ENCODE measurements at places on chromosomes 4 and X.

DNA sequence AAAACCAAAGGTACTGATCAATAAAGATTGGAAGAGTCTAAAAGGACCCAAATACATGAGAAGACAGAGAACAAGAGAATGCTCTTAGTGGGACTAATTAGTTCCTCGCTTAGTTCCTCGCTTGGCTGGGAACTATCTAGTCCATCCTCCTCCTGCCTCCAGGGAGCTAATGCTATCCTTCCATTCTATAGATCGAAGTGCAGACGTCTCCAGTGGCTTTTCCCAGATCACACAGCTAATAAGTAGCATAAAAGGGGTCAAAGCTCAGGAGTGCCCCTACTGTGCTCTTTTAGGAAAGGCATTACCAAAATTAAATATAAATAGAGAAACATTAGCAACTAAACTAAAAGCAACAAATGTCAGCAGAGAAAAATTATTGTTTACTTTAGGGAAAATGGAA is 42.3 kb upstream of the PPARGC1A start:
- no peak for DNase-seq

GRCh38 chr4:7169134-7169533 is 23.2 kb upstream of the SORCS2 start:
- DNase-seq = no peak

DNA sequence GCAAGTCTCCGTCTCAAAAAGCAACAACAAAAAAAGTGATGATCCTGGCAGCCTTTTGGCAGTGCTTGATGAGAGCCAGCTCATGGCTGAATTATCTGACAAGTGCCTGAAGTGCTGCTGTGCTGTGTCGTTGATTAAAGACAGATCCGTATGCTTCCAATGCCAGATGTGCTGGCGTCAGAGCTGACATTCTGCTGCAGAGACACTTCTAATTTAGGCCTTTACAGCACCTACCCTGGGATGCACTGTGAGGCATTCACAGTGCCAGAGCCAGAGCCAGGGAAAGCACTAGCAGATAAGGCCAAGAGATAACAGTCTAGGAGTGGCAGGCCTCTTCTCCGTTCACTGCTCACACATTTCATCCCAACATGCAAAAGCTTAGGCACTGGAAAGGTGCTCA is 995.5 kb downstream of the RAB28 start:
- DNase-seq = no peak

DNA sequence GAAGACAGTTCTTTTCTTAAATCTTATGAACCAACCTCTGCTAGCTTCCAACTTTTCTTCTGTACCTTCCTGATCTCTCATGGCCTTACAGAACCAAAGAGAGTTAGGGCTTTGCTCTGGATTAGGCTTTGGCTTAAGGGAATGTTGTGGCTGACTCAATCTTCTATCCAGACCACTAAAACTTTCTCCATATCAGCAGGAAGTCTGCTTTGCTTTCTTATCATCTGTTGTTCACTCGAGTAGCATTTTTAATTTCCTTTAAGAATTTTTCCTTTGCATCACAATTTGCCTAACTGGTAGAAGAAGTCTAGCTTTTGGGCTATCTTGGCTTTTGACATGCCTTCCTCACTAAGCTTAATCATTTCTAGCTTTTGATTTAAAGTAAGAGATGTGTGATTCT is 167.0 kb downstream of the TBCK start:
- no peak for DNase-seq

GRCh38 chr4:742096-742741 is 36.6 kb downstream of the PCGF3 start:
- DNase-seq = no peak

- no peak for DNase-seq
Measured at GRCh38 chr4:140809676-140810075, 53.5 kb upstream of the TBC1D9 start.

- DNase-seq = no peak
Measured at GRCh38 chr4:123786920-123787319, 390.3 kb downstream of the SPRY1 start.

DNA sequence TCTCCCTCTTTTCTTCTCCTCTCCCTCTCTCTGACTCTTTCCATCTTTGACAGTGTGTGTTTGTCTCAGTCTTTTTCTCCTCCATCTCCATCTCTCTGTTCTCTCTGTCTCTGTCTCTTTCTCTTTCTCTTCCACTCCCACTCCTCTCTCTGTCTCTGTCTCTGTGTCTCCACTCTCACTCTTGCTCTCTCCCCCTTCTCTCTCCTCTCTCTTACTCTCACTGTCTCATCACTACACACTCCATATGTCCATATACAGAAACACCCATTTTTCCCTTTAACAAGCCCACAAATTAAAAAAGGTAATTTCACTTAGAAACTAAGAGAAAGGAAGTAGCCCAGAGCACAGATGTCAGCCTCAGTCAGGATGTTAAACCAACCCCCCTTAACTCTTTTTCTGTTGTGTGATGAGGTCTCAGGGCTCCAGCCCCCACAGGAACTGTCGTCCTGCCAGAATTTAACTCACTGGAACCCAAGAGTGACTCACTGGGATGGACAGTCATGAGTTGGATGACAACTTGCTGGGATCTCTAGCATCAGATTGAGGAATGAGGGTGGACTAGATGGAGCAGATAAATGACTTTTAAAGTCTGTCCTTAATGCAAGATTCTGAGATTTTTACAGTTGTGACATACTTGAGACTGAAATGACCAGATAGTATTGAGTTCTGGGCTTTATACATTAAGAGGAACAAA is 27.5 kb downstream of the OTUD6A start:
- no peak for DNase-seq

DNA sequence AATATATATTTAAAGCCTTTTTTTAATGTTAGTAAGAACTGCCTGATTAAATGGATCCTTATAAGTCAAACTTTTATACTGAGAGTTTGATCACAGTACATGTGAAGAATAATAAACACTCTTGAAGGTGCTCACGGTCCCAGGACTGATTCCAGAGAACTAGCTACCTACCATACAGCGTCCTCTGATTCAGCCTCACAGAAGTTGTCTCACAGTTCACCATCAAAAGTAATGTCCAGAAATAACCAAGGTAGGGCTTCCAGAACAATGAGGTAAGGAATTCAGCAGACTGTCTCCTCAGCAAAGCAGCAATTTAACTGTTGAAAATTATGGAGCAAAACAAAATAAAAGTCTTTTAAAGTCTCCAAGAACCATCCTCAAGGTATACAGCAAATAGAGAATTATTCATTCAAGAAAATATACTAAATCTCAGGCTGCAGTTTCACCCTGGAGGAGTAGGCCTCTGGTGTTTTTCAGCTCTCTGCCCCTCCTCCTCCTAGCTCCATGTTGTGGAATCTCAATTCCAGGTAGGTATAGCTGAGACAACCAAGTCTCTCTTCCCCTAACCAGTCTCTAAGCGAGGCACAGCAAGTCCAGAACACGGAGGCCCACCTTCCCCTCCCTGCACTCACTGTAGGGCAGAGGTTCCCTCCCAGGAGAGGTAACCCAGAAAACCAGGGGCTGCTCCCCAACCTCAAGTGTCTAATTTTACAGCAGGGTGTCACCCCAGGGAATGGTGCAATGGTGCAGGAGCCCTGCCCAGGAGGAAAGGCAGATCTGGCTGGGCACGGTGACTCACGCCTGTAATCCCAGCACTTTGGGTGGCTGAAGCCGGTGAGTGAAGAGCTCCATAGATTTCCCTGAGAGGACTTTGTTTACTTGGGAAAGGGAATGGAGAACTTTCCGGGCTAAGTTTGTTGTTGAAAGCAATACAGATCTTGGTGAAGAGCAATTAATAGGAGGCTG is 28.6 kb downstream of the FAM241A start:
- DNase-seq = no peak

GRCh38 chrX:9349572-9350494 is 115.0 kb upstream of the TBL1X start:
- no peak for DNase-seq

GRCh38 chrX:2441466-2441865 is 59.3 kb downstream of the DHRSX start:
- DNase-seq = no peak

- no peak for DNase-seq
Measured at GRCh38 chr4:73998040-73999011, at the start of gene CXCL5. CXCL5 (minus strand) TSS chr4:73998677; CDS start chr4:73998581, 96 bp downstream.

DNA sequence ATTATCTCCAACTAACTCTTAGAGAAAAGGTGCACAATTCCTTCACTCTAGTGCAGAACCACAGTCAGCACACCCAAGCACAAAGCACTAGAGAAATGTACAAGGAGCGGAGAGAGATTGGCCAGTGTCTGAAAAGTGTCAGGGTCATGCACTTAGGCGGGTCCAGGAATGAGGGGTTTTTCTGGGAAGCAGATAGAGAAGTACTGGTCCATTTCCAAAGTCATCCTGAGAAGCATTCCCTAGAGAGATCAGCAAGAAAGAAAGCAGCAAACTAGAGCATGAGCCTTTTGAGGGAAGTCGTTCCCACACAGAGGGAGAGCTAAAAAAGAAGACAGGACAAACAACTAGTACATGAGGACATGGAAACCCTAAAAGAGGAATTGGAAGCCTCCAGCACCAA is 168.1 kb upstream of the MAP3K15 start:
- no peak for DNase-seq

GRCh38 chrX:147957291-147957690 is 23.8 kb upstream of the FMR1NB start:
- DNase-seq = no peak

DNA sequence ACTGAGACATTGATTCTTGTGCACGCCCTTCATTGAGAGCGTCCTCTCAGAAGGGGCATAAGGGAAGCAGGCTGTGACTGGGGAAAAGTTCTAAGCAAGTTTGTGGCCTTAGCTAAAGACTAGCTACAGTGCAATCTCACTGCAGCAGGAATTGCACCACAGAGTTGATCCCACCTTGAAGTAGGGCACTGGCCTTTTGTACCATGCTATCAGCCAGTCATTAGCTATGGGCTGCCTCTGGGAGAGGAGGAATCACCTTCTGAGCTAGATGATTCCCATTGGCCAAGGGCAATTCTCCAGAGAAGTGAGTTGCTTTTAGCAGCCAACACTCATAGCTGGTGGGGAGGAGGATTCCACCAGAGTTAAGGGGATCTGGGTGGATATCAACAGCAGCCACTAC is 142.6 kb upstream of the SCML1 start:
- DNase-seq = no peak

GRCh38 chr4:153541456-153542096 is 75.4 kb downstream of the TMEM131L start:
- DNase-seq = no peak

DNA sequence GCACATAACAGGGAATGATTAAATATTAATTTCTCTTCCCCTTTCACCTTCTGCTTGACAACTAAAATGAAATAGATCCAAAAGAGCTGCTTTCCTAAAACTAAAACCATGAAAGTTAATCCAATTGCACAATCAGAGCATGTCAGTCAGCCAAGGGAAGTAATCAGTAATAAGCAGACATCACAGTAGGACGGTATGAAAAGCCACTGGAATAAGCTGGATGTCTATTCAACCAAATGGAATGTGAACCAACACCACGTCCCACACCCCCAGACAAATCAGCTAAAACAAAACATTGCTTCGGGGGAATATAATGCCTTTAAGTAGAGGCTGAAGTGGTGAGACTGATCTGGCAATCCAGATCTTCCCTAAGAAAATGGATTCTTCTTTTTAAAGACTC is 859.4 kb upstream of the FTHL17 start:
- DNase-seq = no peak

- DNase-seq = no peak
Measured at GRCh38 chr4:147760695-147761094, 28.8 kb downstream of the ARHGAP10 start.

DNA sequence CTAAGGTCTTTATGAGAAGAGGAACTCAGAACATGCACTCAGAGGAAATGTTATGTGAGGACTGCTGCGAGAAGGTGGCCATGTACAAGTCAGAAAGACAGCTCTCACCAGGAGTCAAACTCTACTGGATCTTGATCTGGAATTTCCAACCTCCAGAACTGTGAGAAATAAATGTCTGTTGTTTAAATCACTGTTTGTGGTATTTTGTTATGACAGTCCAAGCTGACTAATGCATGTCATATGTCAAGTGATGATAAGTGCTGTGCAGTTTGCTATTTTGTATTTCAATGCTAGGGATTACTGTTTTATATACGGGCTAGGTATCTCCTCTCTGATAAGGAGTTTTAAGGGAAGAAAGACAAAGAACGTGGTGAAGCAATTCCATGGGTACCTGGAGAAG is 162.3 kb downstream of the CPEB2 start:
- DNase-seq = no peak

DNA sequence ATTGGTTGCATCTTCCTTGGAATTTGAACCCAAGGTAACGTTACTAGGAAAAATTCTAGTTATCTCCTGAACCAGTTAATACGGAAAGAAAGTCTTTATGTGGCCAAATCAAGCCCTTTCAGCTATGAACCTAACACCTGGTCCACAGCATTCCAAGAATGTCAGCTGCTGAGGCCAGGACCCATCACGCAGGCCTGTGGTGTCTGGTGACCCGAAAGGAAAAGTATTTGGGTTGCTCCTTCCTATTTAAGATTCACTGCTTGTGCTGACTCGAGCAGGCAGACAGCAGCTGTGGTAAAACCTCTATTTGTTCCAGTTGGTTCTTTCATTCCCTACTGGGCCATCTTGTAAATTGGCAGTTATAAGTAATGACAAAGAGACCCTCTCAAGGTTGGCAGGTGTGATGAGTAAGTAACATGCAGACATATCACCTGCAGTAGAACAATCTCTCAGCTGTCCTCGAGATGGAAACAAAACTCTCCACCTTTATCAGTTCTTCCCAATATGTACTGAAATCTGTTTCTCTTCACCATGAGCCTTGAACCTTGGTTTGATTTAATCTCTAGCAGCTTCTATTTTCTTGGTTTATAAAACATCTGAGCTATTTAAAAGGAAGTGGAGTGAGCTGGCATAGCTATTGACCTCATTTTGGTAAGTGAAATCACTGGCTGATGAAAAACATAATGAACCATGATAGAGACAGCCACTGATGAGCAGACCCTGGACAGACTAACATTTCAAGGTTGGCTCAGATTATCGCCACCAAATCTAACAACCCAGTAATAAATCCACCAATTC is 182.1 kb upstream of the SMIM31 start:
- DNase-seq = no peak
